Activated CD8-positive, alpha-beta memory T cell treated with anti-CD3 and anti-CD28 coated beads, Interleukin-2, amount 50 U/mL, for 48 hours (primary cell): ENCODE measurements at places on chromosomes 11 and 22.

- DNase-seq: no peak
Measured at GRCh38 chr22:43423046-43423445, 11.2 kb downstream of the MPPED1 start.

- peak; percentile 69 for DNase-seq
Measured at GRCh38 chr11:28697920-28698827, 590.0 kb downstream of the METTL15 start.

DNA sequence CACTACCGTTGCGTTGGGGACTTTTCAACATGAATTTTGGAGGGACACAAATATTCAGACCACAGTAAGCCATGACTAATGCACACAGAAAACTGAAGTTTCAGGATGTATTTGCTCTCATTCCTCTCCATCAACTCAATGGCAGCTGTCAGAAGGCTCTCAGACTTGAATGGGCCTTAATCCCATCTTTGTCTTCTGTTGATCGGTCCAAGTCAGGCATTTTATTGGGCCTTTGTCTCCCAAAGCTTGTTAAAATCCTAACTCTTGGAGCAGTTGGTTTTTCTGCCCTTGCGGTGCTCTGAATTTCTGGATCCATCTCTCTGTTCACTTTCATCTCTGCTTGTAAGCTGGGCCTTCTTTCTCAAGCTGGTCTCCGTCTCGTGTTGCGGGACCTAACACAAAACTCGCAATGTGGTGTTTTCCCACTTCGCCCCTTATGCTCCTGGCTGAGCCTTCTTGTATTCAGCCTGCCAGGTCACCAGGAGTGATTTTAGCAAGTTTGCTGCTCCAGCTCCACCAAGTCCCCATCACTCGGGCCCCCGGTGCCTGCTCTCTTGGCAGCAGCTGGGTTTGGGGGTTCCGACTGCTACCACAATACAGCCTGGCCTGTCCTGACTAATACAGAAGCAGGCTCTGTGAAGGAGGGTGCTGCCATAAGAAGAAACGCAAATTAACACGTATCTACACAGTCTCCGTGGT lies 27.0 kb downstream of the TSPAN32 start:
- peak; percentile 41 for DNase-seq

- no peak for DNase-seq
Measured at GRCh38 chr11:76667856-76668255, 2.7 kb downstream of the LRRC32 start.

DNA sequence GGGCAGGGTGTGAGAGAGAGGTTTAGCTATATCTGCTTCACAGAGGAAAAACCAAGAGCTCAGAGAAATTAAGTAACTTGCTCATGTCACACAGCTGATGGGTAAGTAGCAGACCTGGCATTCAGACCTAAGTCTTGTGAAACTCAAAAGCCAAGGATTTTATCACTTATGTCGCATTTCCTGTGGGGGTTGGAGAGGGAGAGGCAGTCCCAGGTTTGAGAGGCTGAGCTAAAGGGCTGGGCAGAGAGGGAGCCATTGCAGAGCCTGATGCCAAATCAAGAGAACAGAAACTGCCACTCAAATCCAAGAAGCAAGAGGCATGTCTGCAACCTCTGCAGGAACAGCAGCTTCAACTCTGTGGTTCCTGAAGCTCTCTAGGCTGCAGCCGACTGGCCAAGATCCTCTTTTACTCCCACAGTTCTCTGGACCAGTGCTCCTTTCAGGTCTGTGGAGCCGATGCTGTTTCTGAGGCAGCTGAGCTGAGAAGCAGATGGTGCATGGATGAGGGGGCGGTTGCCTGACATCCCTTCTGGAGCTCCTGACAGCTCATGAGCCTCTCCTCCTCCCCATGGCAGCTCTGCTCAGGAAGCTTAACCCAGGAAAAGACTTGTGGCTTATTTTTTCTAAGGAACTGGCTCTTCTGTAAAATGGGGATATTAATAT lies 47.6 kb upstream of the NAV2 start:
- DNase-seq: no peak

- DNase-seq: no peak
Measured at GRCh38 chr11:8649361-8649760, 33.1 kb downstream of the TRIM66 start.

DNA sequence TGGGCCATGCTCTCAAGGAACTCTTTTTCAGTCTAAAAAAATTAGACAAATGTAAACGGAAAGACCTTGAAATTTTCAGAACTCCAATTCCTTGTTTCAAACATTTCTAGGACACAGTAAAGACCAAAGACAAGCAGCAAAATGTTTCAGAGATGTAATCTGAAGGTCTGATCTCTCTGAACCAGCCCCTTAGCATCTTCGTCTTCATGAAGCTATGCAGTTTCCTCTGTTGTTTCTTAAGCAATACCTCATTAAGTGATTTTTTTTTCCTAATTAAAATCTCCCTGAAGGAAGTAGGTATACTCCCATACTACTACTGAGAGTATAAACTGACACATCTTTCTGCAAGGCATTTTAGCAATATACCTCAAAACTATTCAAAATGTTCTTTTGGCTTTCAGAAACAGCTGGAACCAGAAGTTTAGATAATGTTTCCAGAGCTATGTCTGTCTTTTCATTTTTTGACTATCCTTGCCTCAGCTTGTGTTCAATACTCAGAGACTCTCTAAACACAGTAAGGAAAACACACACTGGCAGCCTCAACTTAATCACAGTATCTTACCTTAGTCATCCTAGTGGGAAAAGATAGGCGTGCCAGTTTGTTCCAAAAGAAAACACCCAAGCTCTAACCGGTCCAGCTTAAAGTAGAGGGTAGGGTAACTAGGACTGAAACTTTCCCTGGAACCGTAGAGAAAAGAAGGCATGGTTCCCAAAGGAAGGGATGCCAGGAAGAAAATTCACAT lies 25.1 kb downstream of the SBF2 start:
- DNase-seq: no peak

- DNase-seq: peak; percentile 93
Measured at GRCh38 chr11:727859-728748, 19.2 kb upstream of the TALDO1 start.

DNA sequence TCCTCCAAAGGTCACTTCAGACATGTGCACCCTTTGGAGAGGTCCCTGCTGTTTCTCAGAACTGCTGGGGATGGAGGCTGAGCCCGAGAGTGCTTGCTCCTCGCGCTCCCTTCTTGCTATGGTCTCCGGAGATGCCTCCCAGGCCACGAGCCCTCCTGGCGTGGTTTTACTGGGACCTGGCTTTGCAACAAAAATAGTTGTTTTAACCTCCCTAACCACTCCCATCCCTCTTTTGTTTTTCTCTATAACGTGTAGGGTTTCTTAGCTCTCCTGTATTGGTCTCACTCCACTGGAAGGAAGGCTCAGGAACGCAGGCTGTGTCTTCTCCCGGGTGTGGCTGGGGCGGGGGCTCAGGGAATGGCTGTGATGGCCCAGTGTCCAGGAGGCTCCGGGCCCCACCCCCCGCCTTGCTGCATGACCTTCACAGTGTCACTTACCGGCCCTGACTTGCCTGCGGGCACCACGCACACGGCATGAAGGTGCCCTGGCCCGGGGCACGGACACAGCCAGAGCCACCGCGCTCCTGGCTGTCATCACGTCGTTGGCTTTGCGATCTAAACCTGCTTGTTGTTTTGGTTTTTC lies 5.6 kb downstream of the PTDSS2 start:
- DNase-seq: no peak

DNA sequence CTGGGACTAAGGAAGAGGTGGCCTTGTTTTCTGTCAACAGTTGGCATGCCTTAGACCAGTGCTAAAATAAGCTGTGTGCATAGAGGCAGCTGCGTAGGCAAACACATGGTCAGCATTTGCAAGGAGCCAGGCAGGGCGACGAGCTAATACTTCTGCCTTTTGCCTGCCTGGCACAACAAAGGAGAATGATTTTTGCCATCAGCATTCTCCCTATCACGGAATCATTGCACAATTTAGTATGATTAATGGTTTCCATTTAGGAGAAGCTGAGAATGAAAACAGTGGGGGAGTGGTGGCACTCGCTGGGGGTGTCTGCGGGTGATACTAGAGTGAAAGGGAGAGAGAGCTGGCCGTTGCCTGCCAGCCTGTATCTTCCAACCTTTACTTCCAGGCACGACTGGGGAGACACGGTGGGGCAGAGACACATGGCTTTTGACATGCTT lies 336.0 kb downstream of the CADM1 start:
- no peak for DNase-seq

DNA sequence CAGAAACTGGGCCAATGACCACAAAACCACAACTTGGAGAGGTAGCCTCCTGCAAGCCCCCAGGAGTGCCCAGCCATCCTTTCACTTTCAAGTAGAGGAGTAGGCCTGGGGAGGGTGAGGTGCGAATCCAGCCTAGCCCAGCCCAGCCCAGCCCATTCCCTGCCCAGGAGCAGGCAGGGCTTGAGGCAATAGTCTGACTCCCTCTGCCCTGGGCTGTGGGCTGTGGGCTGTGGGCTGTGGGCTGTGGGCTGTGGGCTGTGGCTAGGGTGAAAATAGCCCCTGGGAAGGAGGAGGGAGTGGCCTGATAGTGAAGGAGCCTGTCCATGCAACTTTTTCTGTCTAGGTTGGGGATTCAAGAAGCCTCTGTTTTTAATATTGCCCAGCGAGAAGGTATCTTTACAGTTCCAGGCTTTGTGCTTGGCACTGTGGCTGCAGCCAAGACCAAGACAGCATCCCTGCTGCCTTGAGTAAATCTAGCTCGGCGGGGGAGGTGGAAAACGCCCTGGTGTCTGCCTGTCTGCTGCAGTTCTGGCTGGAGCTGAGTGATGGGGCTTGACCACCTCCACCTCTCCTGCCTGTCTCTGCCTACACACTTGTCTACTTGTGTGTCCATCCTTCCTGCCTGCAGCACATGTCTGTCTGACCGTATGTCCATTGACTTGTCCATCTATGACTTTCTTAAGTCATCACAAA lies 40.7 kb downstream of the LMO1 start:
- peak; percentile 62 for DNase-seq

DNA sequence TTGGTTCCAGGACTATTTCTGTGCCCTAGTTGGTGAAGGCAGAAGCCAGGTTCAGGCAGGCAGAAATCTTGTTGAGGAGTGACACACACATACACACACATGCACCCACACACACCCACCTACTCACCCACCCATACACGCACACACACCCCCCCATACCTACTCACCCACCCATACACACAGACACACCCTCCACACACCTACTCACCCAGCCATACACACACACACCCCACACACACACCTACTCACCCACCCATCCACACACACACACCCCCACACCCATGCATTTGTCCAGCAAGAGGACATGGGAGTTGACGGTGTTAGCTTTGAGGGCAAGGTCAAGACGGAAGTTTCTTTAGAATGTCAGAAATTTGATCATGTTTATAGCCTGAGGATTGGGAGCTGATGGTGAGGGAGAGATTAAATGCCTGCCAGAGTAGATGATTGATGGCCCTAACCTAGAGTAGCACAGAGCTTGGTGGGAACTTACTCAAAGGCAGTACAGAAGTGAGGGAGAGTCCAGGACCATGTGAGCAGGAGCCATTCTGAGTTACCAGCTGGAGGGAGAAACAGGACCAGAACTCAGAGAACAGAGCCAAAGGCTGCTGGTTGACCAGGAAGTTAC lies 68.9 kb downstream of the CYB5R2 start:
- no peak for DNase-seq

GRCh38 chr22:40560994-40561515 lies 75.5 kb downstream of the MRTFA start:
- no peak for DNase-seq

DNA sequence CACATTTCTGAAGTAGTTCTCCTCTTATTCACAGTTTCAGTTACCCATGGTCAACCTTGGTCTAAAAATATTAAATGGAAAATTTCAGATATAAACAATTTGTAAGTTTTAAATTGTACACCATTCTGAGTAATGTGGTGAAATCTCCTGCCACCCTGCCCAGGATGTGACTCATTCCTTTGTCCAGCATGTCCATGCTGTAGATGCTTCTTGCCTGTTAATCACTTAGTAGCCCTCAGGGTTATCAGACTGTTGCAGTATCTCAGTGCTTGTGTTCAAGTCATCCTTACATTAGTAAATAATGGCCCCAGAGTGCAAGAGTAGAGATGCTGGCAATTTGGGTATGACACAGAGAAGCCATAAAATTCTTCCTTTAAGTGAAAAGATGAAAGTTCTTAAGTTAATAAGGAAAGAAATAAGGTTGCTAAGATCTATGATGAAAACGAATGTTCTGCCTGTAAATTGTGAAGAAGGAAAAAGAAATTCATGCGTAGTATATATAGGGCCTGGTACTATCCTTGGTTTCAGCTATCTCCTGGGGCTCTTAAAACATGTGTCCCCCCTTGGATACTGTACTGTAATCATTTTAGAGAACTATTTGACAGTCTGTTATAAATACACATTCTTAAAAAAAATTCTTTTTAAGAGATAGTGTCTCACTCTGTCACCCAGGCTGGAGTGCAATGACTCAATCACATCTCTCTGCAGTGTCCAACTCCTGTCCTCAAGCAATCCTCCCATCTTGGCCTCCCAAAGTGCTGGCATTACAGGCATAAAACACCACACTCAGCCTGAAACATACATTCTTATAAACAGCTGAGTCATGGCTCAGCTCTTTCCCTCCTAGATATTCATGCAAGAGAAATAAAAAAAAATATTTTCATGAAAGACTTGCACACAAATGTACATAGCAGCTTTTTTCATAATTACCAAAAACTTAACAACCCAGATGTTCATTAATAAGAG lies 31.3 kb downstream of the MTNR1B start:
- DNase-seq: no peak

DNA sequence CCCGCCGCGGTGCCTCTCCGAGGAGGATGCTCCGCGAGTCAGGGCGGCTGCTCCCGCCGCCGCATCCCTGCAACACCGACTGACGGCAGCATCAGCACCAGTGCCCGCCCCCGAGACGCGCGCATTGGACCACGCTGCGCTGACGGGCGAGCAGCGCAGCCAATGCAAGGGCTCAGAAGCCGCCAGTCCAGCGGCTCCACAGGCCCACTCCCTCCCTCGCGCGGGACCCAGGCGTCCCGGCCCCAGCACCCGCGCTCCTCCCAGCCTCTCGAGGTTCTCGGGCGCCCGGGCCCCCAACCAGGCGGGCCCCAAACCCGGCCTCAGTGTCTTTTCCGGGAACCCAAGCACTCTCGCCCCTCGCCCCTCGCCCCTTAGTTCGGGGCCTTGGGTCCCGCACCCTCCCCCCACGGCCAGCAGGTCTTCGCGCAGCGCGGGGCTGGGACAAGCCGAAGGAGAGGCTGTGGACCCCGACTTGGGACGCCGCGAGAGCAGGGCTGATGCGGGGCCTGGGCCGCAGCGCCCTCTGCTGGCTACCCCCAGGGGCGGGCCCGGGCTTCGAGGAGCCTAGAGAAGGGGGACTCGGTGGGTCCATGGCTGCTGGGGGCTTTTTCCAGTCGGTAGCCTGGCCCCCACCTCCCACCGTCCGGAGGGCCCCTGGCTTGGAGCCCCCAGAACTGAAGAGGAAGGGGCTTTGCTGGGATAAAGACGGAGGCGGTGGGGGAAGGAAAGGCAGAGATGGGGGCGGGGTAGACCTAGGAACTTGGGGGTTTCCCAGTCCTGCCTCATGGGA lies at the start of gene NRXN2:
NRXN2 (minus strand) TSS at position 81 of the 790 bp plus-strand sequence. CDS start 9,498 bp downstream, outside the sequence.
- DNase-seq: peak; percentile 93
